ENCODE measurements at places on chromosomes 5 and 9.

DNA sequence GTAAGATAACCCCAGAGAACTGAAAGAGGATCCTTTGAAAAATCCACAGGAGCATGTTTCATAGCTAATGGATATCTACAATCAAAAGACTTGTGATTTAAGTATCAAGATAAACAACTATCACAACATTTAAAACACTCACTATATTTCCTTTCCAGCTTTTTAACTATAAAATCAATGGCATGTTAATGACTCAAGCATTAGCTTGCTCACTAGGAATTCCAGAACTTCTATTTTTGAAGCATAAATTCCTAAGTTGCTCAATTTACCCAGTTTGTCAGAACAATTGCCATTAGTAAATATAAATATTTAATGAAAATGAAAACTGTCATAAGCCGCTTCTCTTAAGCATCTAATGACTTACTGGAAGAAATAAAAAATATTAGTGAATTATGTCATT, 355.3 kb downstream of the PRELID2 start:
- DNase-seq, result no peak

DNA sequence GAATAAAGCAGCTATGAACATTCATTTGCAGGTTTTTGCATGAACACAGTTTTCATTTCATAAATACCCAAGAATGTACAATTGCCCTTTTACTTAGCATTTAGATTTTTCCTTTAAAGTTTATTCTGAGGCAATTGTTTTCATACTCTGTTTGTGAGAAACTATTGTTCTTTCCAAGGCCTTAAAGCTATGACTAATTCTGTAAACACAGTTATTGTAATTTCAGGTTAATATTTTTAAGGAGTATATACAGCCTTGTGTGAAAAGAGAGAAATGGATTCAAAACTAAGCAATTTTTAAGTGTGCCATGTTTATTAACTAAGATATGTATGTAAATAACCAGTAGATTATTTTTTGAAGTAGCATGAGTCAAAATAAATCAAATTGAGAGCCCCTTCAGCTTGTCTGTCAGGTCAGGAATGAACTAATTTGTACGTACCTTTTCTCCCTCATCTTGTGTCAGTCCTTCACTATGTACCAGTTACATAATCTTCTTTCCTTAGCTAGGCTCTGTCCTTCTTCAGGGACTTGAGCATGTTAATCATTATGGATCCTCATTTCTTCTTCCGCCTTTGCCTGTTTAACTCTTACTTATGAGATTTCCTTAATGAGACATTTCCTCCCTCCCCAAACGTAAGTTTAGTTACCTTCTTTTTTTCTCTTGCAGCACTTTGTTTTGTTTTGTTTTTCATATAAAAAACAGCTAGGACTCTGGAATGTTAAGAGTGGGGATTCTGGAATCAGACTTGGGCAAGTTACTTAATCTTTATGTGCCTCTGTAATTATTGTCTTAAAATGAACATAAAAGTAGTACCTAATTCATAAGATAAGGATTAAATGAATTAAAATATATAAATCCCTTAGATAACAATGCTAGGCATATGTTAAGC, 63.6 kb downstream of the NIPBL start:
- DNase-seq, result no peak

DNA sequence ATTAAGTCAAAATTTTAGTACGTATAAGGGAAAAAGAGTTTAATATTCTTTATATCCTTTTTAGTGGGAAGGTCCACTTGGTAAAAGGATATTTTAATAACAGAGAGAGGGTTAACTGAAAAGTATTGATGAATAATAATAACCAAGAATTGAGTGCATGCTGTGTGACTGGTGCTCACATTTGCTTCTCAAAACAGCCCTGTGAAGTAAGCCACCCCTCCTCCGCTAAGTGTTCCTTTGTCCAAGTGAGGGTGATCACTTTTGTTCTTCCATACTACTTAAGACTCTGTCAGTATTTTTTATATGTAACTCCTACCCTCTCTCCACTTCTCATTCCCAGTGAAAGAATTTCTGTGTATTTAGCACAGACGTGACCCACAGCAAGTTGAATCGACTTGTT, 51.5 kb downstream of the SLC44A1 start:
- no peak for DNase-seq

GRCh38 chr5:151134228-151134627, 23.4 kb downstream of the ANXA6 start:
- DNase-seq, result no peak

- no peak for DNase-seq
Observed at GRCh38 chr9:132943651-132944293, 644 bp downstream of the TSC1 start.

- peak; percentile 77 for DNase-seq
Observed at GRCh38 chr5:34998058-34998789, 49.5 kb downstream of the AGXT2 start.

GRCh38 chr5:61673007-61673735, 341.1 kb downstream of the ZSWIM6 start:
- no peak for DNase-seq

DNA sequence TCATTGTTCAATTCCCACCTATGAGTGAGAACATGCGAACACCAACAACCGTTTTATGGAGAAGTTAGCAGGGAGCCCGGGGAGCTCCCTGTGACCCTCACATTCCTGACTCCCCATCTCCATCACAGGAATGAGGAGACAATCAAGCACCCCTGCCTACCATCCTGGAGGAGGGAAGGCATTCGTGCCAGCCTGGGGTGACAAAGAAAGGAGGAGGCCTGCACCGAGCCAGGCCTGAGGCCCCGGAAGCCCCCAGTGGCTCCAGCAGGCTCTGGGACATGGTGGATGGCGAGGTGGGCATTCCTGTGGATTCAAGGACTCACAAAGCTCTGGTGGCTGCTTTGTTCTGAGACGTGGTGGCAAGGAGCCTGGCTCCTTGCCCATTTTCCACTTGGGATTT, 36.5 kb upstream of the UGT3A1 start:
- no peak for DNase-seq

DNA sequence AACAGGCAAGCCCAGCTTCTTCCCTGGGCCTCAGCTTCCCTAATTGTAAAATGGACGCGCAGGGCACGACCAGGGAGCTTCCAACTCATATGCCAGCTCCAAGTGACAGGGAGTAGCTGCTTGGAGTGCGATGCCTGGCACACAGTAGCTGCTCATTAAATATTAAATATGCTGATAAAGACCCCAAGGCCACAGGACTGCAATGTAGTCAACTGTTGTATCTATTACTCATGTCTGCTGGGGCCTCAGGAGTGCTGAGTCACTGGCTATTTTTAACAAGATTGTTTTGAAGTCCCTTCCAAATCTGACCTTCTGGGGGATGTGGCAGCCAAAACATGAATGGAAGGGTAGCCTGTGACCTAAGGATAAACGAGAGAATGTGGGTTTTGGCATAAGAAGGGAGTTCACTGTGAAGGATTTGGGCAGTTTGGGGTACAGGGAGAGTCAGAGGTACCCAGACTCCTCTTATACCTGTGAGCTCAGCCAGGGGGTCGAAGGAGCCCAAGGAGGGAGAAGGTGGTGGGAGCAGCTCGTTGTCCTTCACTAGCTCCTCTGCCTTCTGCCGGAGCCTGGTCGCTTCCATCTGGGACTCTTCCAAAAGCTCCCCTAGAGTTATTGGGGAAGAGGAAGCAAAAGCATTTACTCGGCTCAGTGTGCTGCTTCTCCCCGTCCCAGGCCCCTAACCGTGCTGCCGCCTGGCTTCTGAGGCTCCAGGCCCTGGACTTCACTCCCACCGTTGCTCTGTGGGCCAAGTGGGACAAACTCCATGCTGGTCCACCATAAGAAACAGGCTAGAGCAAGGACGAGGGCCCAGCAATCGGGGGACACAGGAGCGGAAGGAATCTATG, 17.5 kb downstream of the TNIP1 start:
- peak; percentile 79 for DNase-seq

GRCh38 chr5:93433422-93433821, 147.6 kb downstream of the NR2F1-AS1 start:
- DNase-seq, result no peak

DNA sequence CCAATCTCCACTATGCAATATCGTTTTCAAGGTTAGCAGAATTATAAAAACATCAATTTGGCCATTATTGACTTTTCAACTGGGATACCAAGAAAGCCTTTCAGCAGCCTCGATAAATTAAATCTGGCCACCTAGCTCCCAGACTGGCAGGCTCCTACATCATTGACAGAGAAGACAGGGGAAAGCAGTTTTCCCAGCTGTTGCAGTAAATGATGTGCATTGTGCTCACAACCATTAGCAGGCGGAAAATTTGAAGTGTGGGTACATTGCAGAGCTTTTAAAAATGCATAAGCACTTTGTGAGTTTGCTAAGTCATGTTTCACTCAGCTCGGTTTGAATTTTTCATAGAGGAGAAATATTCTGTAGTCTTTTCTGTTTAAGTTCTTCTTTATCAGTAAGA, 297.9 kb downstream of the KCTD16 start:
- peak; percentile 9 for DNase-seq

DNA sequence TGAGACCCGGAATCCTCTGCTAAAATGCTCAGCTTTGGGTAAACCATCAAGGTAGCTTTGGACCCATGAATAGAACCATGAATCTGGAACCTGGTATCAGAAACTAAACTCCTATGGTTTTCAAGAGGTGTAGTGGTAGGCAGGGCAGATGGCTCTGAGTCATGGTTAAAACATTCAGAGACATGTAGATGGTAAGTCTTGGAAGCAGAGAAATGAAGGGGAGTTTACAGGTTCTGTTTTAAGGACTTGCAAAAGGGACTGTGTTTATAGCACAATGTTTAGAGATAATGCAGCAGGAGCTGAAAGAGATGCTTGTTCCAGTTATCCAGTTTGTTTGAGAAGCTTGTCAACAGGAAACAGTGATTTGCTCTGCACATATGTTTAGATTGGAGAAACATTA, 36.0 kb upstream of the FBN2 start:
- DNase-seq, result no peak

- no peak for DNase-seq
Observed at GRCh38 chr5:10565785-10566542, 2.1 kb downstream of the ANKRD33B start.

- no peak for DNase-seq
Observed at GRCh38 chr5:73747696-73748380, 121.8 kb downstream of the ARHGEF28 start.

- DNase-seq, result peak; percentile 12
Observed at GRCh38 chr5:112737070-112737462, 619 bp upstream of the APC start.

- DNase-seq, result no peak
Observed at GRCh38 chr9:92747459-92748232, 17.0 kb downstream of the BICD2 start.

GRCh38 chr5:17425385-17426070, 72.5 kb upstream of the TAF11L2 start:
- DNase-seq, result no peak

GRCh38 chr5:58046371-58046770, 413.5 kb downstream of the PLK2 start:
- DNase-seq, result no peak

DNA sequence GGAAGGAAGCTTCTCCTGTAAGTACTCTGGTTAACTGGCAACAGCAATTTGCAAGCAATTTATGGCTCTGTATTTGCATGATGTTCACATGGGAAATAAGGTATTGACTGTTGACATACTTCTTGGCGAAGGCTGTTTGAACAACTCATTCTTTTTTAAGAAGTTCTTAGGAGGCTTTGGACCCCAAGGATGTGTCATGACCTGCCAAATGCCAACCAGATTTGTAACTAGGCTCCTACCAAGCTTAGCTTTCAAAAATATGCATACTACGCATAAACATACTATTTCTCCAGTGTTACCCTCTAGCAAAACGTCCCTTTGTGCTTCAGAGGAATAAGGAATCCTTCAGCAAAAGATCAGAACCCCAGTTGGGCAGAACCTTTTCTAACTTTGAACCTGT, 165.2 kb upstream of the MSX2 start:
- no peak for DNase-seq

DNA sequence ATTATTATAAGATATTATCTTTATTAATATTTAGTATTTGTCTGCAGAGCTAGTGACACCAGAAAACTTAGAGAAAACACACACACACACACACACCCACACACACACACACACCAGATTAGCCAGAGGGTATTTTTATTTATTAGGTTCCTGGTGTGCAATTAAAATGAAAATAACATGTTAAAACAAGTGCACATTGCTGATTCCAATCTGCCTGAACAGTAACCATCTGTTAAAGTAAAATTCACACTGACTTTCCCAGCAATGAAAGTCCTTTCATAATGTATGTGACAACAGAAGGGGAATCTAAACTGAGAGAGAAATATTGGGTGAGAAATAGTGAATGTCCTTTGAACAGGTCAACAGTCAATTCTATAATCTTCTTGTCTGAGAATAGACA, 2323.5 kb upstream of the ACO1 start:
- DNase-seq, result no peak

GRCh38 chr9:7094052-7094451, 336.3 kb downstream of the KDM4C start:
- peak; percentile 33 for DNase-seq

DNA sequence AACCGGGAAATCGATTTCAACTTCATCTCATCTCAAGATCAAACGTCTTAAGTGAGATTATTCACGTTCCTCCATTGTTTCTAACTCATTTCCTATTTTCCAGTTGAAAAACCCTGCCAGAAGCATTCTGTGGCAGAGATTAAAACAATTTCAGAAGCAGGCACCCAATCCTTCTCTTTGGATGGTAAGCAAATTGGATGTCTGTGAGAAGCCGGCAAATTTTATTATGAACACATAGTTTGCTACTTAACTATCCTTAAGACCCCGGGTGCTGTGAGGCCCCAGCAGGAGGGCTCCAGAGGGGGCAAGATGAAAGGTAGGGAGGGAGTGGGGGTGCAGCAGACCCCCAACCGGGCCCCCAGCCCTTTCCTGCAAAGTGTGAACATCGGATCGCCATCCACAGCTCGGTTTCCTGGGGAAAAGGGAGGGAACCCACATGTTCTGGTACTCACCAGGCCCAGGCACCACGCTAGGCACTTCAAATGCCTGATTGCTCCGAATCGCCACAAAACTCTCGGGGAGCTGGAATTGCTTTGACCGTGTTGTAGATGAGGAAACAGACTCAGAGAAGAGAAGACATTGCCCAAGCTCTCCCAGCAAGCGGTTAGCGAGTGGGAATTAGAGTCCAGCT, 167.1 kb upstream of the MVB12B start:
- DNase-seq, result no peak

- DNase-seq, result no peak
Observed at GRCh38 chr9:36988848-36989247, 45.2 kb downstream of the PAX5 start.

GRCh38 chr5:1685066-1685465, 114.6 kb downstream of the MRPL36 start:
- DNase-seq, result no peak

DNA sequence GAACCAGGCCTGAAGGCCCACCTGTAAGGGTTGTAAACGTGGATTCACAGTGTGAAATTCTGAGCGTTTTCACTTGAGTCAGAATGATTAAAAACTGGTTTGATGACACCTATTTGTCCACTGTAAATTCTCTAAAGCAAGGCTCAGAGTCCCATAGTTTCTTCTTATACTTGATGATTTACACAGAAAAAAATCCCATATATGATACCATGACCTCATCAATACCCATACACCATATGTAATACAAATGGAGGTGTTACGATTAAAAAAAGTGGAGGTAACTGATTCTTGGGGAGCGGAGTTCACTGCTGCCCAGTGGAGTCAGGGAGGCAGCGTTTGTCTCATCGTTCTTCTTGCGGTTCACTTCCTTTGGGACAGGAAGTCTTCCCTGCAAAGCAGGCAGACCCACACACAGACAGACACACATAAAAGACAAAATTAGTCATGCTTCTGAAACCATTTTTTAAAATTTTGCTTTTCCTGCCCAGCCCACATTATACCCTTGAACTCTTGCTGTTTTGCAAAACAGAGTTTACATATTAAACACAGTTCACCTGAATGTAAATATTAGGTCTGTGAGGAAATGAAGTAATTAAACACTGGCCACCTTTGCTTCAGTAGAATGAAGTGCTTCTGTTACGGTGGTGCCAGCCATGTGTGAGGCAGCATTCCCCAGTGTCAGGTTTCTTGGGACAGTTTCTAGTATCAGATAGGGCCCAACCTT, 26.2 kb downstream of the NREP start:
- DNase-seq, result no peak
